ENCODE measurements at places on chromosomes 12 and 14. TPM values are rescaled to one million over a fixed set of nuclear protein-coding genes. Genes with fewer than 3 reads are reported as not detected.

DNA sequence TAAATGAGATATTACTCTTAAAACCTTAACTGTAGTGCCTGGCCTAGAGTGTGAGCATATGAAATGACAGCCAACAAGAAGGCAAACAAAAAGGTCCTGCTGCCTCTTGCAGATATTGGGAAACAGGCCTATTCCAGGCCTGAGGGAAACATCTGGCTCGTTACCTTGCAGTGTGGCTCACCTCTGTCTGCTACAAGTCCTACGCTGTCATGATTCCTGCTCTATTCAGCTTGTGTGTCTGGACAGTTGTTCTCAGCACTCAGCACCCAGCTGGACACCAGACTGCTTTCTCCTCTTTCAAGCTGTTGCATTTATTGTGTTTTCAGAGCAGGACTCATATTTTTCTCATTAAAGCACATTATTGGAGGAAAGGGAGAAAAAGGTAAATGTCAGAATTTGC is 113.5 kb downstream of the TMTC2 start:
- DNase-seq: no peak

GRCh38 chr12:119393677-119394076 is 59.1 kb downstream of the CCDC60 start:
- no peak for DNase-seq

DNA sequence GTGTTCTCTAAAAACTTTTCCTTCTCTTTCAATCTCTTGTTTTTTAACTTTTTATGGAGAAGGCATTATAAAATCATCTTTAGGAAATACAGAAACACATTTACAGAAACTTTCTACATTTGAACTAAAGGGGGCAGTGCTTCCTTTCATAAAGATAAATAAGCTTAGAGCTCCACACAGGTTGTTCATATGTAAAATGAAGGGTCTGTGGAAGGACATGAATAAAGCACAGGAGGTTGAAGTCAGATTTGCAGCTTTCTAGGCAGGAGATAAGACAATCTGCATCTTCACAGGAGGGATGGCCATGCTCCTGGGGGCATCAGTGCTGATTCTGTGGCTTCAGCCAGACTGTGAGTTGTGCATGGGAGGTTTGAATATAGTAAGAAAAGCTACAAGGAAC is 426.0 kb downstream of the DAD1 start:
- DNase-seq: no peak

- DNase-seq: no peak
Observed at GRCh38 chr14:89992273-89992672, 36.5 kb downstream of the TDP1 start.

GRCh38 chr12:46524778-46525177 is 152.2 kb upstream of the SLC38A2 start:
- DNase-seq: peak; percentile 97

- DNase-seq: peak; percentile 79
Observed at GRCh38 chr12:56157201-56158028, 744 bp upstream of the MYL6 start.

DNA sequence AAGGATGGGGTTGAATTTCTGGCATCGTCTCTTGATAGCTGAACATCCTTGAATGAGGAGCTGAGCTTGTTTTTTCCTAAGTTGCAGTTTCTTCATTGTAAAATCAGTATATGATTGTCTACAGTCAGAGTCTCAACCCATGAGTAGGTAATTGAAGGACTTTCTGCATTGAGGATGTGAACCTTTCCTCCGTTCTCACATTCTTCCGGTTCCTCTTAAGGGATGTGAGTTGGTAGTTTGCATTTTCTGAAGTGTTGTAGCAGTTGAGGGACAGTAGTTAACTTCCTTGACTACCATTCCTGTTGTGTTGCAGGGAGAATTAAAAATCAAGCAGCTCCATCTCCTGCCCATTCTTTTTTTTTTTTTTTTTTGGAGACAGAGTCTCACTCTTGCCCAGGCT is 19.1 kb downstream of the TPCN1 start:
- DNase-seq: no peak

GRCh38 chr12:44225149-44225510 is 389.2 kb downstream of the TMEM117 start:
- DNase-seq: no peak

DNA sequence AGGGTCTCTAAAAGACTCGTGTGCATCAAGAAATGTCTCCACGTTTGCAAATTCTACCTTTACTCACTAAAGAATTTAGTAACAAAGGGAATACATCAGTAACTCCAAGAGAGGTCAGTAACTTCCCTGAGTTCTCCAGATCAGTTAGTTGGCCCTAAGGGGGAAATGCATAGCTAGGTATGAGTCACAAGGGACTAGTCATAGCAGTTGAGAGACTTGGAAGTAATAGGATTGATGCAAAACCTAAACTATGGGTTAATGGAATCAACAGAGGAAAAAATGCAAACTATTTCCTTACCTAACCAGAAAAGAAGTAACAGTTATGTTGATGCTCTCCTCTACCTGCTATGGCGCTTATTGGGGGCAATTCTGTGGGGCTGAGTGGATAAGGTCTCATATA is 148.8 kb upstream of the GARIN6 start:
- DNase-seq: no peak

- no peak for DNase-seq
Observed at GRCh38 chr14:77542421-77543239, 44.0 kb upstream of the ISM2 start.

- no peak for DNase-seq
Observed at GRCh38 chr14:24563505-24563904, 12.5 kb downstream of the CTSG start.

- DNase-seq: no peak
Observed at GRCh38 chr12:129064209-129064855, 211.1 kb downstream of the GLT1D1 start.

GRCh38 chr14:60650373-60650961 is 1.2 kb upstream of the SIX1 start:
- DNase-seq: no peak

DNA sequence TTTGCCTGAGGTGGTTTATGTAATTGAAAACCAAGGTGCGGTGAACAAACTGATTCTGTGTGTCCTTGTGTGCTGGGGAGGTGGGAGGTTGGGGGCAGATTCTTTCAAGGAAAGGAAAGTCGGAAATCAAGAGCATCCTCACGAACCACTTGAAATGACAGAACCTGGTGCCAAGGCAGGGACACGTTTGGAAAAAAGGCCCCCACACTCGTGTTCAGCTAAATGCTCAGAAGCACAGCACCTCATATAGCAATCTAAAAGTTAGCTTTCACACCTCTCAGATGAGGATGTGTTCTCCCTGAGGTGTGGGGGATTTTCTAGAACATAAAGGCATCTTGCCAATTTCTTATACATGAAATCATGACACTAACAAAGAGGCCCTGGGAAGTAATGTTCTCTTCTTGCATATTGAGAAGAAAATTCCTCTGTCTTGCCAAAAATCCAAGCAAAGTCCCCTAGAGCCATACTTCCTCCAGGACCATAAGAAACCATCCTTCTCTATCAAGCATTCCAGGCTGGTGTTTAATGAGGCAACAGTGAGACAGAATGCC is 119.6 kb downstream of the PLXNC1 start:
- DNase-seq: no peak

DNA sequence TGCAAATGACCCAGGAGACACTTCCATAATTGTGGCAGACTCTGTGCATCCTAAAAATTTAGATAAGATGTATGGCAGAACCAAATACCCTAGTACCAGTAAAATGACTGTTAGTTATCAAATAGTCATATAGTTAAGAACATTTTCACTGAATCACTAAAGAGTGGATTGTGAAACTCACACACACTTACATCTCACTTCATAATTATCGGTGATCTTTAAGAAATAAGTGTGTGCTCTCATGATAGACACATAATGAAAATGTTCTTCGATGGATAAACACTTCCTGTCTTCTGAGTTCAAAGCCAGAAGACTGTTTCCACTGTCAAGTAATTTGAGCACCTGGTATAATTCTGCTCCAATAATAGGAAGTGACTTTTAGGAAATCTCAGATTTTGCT is 19.1 kb upstream of the KLRB1 start:
- DNase-seq: no peak

DNA sequence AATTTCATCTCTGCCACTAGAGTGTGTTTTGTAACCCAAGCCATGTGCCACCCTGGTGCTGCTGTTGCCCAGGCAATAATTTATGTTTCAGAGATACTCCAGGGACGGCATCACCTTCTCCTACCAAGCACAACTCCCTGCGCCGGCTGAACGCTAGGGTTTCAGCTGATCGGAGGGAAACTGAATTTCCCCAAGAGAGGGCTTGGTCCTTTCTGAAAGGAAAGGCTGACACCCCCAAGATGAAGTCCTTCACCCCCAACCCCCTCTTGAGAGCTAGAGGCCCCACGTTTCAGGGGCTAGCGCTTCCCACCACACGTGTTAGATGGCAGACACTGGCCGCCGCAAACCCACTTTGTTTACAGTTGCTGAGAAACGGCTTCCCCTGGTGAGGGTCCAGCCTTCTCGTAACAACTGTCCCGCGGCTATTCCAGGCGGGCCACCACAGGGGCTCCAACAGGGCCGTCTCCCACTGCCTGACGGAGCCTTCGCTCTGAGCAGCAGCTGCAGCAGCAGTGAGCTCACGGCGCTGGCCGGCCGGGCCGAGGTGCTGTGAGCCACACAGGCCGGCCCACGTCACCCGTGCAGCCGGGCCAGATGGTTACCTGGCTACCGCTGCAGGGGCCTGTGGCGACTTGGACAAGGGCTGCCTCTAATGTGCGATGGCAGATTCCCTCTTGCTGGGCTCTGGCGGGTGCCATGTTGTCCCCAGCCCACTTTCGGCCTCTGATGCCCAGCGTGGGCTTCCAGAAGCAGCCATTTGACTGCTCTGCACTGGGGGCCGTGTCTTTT is 66.4 kb downstream of the TESC start:
- no peak for DNase-seq

DNA sequence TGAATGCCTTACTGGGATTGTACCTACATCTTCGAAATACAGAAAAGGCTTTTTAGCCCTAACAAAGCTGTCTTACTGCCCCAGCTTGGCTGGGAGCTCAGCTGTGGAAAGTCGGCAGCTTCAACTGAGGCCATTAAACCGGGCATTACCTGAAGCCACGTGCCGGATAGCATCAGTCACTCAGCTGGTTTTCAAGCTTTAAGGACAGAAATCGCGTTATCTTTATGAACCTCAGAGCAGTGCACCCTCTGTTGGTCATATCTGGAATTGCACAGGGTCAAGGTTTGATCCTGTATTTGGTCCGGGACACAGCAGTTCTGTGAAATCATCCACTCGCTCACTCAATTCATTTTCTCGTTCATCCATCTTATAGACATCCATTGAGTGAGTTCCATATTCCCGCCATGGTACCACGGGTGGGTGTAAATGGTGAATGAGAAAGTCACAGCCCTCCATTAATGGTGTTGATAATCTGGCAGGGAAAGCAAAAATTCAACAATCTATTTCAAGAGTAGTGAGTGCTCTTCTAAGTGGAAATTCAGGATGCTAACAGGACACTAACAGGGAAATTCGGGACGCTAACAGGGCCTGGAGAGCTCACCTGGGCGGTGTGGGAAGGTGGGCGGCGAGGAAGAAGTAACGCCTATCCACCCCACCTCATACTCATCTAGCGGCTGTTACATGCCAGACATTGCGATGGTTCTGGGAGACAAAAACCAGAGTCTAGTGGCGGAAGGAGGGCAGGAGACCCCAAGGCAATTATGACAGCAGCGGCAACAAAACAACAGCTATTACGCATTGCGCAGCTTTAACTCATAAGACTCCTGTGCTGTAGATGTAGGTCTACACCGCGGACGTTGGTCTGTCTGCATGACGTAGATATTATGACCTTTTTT is 60.6 kb upstream of the TCL1A start:
- no peak for DNase-seq

GRCh38 chr14:100791348-100791735 is 34.6 kb upstream of the MEG3 start:
- peak; percentile 9 for DNase-seq

Gene LGR5
- not detected for polyA plus RNA-seq

Gene KLRD1
- 1.1 TPM for polyA plus RNA-seq

Gene SERPINA9
- polyA plus RNA-seq: not detected

Gene CYP46A1
- polyA plus RNA-seq: 2.6 TPM

Gene MAPKAPK5
- 8.0 TPM for polyA plus RNA-seq

Gene PA2G4
- 62.4 TPM for polyA plus RNA-seq

Gene PYM1
- 33.6 TPM for polyA plus RNA-seq

Gene TPPP2
- 0.96 TPM for polyA plus RNA-seq
